SK-N-SH (cell line): ENCODE measurements at places on chromosomes 1 and 21. TPM values are rescaled to one million over a fixed set of nuclear protein-coding genes. Genes with fewer than 3 reads are reported as not detected.

Gene IGSF5
- polyA plus RNA-seq, result 0.08 TPM in 1 of 2 replicates, not detected in the other

Gene ZNF678
- polyA plus RNA-seq, result 1.3 and 1.7 TPM in 2 replicates

Gene TUFT1
- 20.6 and 27.9 TPM in 2 replicates for polyA plus RNA-seq

Gene TFF1
- polyA plus RNA-seq, result not detected in 2 replicates

Gene CD53
- not detected in 2 replicates for polyA plus RNA-seq

Gene OR2T33
- polyA plus RNA-seq, result 0.07 TPM in 1 of 2 replicates, not detected in the other
